ENCODE measurements at places on chromosomes 5 and 9. TPM values are rescaled to one million over a fixed set of nuclear protein-coding genes. Genes with fewer than 3 reads are reported as not detected.

- DNase-seq = no peak
These were observed 22.0 kb upstream of the TGFBI start for GRCh38 chr5:136006761-136007251.

The STKLD1 gene
- total RNA-seq = 1.4 TPM

DNA sequence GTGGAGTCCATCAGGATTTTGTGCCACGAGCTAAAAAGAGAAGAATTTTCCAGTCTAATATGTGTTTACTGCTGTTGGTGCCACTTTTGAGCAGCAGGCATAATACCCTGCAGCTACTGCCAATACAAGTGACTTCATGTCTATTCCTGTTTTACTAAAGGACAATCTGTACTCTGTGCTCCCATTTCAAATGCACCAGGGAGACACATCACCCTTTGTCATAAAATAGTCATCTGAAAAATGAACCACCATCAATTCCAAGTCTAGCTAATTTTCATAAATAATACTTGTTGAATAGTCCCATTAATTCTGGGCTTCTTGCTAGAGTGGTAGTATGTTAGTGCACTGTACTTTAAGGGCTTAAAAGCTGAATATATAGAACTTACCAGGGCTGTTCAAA, 8.9 kb upstream of the PKD2L2 start:
- no peak for DNase-seq

DNA sequence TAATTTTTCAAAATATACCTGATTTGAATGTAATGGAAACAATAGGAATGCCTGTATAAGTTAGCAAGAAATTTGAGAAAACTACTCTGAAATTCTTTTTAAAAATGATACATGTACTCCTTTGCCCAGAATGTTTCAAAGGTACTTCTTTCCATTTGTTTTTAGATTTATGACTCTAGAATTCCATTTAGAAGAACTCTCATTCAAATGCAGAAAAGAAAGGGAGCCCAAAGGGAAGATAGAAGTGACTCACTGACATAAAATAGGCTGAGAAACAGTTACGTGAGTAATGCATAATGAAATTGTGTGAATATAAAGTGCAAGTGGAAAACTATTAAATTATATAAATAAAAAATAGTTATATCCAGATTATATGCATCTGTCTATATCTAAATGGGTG, 926.3 kb downstream of the TAF11L14 start:
- no peak for DNase-seq

- no peak for DNase-seq
These were observed 31.6 kb upstream of the DTWD2 start for GRCh38 chr5:119019949-119020348.

GRCh38 chr9:134967547-134967930, 49.8 kb upstream of the FCN1 start:
- DNase-seq = peak; percentile 56

DNA sequence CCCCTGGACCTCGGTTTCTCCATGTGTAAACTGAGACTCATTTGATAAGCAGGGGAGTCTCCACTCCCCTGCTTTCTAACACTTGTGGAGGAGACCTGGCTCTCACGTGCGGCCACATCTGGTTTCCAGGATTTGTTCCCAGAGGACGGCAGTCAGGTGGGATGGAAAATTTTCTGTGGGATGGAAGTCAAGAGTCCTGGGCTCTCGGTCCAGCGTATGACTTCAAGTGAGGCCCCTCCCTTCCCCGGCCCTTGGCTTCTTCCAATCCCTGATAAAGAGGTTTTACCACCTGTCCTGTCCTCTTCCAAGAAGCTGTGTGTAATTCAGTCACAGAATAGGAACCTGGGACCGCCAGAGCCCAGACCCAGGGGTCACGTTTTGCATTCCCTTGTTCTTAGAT, 35.0 kb downstream of the TMOD1 start:
- DNase-seq = no peak

DNA sequence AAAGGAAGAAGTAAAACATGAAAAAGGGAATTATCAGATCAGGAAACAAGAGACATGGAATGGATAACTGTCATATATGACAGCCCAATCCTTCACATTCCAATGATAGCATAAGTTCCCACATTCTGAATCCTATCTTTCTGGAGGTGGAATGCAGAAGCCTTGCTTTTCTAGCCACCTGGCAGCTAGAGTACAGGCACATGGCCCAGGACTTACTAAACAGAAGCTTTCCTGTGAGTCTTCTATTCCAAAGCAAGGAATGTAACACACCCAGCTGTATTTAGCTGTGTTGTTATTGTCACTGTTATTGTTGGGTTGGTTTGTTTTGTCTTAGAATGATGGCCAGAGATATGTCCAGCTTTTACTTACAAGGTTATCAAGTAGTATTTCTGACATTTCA, 780.5 kb upstream of the ZNF608 start:
- DNase-seq = no peak

GRCh38 chr5:117299936-117300328, 725.3 kb upstream of the SEMA6A start:
- no peak for DNase-seq

GRCh38 chr9:32524892-32525708, 896 bp downstream of the RIGI start:
- DNase-seq = no peak

GRCh38 chr5:1765880-1766235, 33.8 kb downstream of the MRPL36 start:
- no peak for DNase-seq

DNA sequence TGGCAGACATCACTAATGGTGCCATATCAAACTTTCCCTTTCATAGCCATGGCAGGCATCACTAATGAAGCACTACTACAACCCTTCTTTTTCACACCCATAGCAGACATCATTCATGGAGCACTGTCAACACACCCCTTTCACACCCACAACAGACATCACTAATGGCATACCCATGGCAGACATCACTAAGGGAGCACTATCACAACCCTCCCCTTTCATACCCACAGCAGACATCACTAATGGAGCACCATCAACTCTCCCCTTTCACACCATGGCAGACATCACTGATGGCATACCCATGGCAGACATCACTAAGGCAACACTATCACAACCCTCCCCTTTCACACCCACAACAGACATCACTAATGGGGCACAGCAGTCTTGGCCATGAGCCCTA, 33.7 kb downstream of the LAMC3 start:
- DNase-seq = no peak

- DNase-seq = no peak
These were observed 187.9 kb upstream of the ELL2 start for GRCh38 chr5:96149546-96149945.

The PCDHGA2 gene
- total RNA-seq = 10.6 TPM

DNA sequence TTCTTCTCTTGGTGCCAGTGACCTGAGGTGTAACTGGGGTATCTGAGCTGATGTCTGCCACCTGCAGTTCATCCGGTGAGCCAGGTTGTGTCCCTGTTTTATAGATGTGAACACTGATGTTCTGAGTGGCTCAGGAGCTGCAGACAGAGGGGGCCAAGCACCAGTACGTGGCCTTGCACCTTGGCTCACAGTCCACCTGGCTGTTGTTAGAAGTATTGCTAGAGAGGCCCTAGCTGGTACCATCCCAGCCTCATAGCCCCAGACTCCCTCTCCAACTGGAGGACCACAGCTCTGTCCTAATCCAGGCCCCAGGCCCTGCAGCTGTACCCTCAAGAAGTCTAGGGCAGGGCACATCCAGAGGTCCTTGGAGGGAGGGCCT, 16.2 kb downstream of the PHF2 start:
- peak; percentile 28 for DNase-seq

DNA sequence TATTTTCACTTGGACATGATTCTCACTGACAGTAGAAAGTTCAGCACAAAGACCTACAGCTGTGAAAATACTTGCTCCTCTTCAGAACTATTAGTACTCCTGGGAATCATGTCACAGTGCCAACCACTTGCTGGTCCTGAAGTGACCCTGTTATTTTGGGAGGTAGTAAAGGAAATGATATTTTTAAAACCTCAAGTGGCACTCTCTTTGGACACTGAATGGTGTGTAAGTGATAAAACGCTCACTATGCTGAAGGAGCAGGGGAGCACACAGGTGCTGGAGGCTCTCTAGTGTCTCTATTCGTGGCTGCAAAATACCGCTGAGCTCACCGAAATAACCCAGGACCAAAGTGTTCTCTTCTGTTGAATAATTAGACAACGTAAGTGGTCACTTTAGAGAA, 76.9 kb upstream of the SPATA31D4 start:
- no peak for DNase-seq

DNA sequence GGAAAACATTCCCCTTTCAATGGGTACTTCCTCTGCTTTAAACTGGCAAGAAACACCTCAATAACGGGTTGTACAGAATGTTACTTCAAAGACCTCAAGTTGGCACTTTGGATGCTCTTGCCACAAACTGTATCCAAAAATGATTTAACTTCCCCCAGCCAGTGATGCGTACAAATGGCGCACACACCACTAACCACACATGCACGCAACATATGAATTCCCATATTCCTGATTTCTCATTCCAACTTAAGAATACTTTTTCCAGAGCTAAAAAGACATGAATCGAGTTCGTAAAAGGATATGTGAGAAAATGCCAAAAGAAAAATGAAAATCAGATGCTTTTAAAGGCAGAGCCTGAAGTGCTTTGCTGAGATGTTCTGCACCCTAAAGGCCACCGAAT, 388.0 kb upstream of the PIK3R1 start:
- DNase-seq = no peak

The GGTA1 gene
- 38.9 TPM for total RNA-seq

DNA sequence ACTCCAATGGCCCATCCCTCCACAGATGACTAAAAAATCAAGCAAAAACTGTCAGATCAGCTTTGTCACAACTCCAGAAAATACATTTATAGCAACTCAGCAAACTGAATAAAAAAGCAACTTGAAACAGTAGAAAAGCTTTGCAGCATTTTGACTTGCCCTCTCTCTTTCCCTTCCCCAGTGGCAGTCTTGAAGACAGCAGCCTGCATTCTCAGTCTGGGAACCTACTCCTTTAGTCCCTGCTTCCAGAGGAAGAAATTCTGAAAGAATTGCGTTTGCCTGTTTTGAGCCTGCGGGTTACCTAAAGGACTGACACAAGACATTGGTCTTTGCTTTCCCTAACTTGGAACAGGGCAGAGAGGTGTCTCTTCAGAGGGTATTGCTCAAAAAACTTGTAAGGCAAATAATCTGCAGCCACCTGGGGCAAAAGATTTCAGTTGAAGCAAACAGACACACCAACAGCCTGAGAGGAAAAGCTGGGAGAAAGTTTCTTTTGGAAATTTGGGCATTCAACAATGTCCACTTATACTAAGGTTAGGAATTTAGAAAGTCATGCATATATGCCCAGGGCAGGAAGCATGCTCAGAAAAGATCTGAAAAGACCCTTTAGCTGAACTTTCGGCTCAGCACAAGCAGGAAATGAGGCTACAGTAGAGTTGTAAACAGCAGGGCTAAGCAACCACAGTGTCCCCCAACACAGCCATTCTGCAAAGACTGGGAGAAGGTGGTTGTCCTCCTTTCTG, 15.2 kb upstream of the SLC35D2 start:
- no peak for DNase-seq

GRCh38 chr9:84969736-84970135, 300.2 kb downstream of the NTRK2 start:
- DNase-seq = no peak

- peak; percentile 78 for DNase-seq
These were observed 93.6 kb upstream of the OTULINL start for GRCh38 chr5:14487897-14488570.

The MEIKIN gene
- 3.4 TPM for total RNA-seq

GRCh38 chr5:160347448-160347847, 23.0 kb downstream of the C1QTNF2 start:
- DNase-seq = no peak

GRCh38 chr5:122639033-122639432, 135.8 kb upstream of the SNX2 start:
- no peak for DNase-seq

- DNase-seq = peak; percentile 85
These were observed 7.0 kb upstream of the AK1 start for GRCh38 chr9:127884427-127884911.

- DNase-seq = no peak
These were observed 63.9 kb upstream of the SPRY4 start for GRCh38 chr5:142388696-142389095.

DNA sequence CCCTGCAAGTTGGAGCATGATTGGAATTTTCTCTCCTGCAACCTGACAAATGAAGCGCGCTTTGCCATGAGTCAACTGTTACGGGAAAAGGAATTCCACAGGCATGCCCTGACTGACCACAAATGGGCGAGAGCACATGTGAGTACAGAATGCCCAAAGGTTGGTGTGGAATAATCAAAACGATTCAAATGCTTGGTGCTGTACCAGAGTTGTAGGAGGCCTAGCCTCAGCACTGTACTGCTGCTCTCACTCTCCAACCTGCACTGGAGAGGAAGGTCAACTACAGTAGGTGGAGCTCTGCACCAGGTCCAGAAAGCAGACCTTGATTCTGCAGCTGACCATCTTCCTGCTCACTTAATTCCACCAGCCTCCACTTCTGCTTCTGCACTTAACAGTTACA, 406.9 kb upstream of the ACTBL2 start:
- DNase-seq = no peak

The SCGB3A2 gene
- total RNA-seq = not detected

The AHRR gene
- total RNA-seq = 3.8 TPM

- no peak for DNase-seq
These were observed 84.7 kb downstream of the NR3C1 start for GRCh38 chr5:143318833-143319232.

The PTCH1 gene
- total RNA-seq = 9.0 TPM

DNA sequence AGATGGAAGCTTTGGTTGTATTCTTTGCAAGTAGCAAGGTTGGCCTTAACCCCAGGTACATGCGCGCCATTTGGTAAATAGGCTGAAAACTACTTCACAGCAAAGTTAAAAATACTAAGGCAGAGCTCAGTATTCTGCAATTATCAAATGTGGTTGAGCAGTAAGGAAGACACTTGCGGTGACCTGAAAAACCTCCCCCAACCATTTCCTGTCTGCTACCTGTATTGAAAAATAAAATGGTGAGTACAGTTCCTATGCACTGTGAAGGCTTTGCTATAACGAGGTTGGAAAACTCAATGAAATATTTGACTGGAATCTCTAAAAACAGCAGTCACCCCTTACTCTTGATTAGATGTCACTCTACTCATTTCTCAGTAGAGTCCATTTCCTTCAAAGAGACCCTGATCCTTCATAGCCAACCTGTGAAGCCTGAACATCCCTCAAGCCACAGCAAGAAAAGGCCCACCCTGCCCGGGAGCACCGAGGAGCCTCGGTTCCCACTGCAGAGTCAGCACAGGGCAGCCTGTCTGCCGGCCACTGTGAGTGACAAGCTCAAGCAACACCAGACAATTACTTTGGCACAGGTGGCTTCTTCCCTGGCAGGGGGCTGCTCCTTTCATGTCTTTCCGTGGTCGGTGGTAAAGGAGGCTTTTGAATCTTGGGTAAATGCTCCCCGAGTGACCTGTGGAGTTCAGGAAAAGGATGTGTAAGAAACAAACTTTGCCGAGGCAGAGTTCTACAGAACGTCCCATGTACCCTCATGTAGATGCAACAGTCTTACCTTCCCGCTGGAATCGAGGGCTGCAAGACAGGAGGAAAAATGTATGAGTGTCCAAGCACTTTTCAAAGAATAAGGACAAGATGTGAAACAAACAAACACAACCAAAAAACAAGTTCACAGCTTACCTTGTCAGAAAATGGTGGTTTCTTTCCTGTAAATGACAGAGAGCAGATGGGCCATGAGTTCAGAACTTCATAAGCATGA, 29.6 kb downstream of the C5orf58 start:
- no peak for DNase-seq

GRCh38 chr5:177535125-177535524, 18.4 kb upstream of the DDX41 start:
- no peak for DNase-seq

Measured in aorta (tissue), 5 donors.